ENCODE measurements at places on chromosomes 5 and 9.

DNA sequence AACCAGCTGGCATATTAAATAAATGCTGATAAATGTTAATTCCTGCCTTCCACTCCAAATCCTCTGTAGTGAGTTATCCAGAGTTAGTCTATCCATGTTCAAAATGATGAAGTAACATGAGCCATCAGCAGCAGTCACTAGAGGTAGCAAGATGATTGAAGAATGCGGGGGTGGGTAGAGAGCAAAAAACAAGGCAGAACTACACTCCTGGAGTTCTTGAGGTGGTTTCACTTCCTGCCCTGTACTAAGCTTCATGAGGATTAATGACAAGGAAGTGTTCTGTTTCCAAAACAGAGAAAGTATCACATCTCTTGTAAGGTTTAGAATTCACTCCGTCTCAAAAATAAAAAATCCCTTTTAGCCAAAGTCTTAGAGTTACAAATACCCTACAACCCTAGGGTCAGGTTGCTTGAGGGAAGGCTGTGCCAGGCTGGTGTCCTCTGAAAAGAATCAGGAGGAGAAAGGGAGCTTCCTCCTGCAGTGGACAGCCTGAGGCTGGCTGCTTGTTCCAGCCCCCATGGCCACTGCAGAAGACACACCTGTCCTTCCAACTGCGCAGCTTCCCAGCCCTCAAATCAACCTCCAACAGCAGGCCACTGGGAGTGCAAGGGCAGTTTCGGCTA is 180.2 kb downstream of the DENND1A start:
- DNase-seq: no peak

- no peak for DNase-seq
These were observed 1708.8 kb upstream of the C9orf72 start for GRCh38 chr9:29282121-29282520.

- DNase-seq: no peak
These were observed 34.7 kb upstream of the TGFBI start for GRCh38 chr5:135993880-135994636.

DNA sequence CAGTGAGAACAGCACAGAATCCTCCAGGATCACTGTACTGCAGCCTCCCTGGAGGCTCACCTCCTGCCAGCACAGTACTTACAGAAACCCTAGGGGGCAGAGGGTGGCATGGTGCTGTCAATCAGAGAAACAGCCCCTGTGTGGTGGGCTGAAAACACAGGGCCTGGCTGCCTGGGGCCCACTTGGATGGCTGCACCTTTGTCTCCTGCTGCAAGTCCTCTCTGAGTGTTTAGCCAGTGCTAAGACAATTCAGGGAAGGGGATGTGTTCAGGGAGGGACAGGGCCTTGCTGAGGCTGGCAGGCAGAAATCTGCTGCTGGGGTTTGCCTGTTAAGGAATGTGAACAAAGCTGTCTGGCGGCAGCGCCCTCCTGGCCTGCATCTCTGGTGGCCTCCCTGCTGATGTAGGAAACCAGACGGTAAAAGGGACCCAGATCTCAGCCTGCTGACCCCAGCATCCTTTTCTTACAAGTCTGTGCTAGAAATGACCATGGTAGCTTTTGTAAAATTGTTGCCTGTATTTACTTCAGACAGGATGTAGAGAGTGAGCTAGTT is 39.5 kb downstream of the PRRC2B start:
- DNase-seq: no peak

DNA sequence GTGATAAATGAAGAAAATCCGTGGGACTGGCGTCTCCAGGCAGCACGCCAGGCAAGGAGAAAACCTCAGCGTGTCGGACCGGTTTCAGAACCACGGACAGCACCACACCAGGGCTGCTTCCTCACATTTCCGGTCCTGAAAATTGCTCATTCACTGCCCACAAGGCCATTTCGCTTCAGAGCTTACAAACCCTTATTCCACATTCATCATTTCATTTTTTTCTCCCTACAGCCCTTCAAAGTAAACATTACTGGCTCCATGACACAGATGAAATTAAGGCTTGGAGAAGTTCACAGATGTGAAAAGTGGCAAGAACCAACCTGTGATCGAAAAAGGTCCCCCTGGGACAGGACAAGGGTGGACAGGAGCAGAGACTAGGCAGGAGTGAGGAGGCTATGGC is 1.5 kb upstream of the GPRIN1 start:
- peak; percentile 78 for DNase-seq

GRCh38 chr9:14192556-14192955 is 121.4 kb downstream of the NFIB start:
- no peak for DNase-seq

DNA sequence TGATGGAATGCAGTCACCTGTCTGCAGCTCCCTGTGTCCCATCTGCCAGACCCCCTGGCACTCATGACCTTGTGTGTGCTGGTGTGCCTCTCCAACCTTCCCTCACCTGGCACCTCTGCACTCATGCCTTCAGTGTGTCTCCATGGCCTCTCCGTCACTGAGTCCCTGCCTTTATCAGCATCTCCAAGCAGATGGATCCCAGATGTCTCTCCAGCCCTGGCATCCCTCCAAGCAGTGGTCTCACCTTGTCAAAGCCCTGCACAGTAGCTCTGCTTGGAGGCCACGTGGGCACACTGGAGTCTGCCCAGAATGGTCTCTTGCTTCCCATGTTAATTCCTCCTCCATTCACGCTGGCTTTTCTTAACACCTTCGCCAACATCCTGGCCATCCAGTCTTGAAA is 84.8 kb downstream of the DAP start:
- no peak for DNase-seq
